ENCODE measurements at places on chromosomes 16 and 17.

DNA sequence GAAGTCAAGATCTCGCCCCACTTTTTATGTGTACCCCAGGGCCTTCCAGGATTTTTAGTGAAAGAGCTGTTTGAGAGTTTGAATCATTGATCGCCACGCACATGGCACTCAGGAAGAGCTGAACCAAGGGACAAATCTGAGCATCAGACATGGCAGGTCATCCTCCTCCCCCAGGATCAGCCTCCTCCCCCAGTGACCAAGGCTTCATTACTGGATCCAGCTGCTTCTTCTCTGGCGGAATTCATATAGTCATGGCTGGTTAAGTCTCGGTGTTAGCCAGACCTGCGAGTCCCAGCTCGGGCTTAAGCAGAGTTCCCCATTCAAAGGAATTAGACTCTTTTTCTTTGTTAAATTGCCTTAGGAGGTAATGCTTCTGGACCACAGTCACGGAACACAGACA lies 32.5 kb downstream of the CDRT4 start:
- DNase-seq: no peak

- DNase-seq: no peak
These were observed 1507.4 kb downstream of the CDH11 start for GRCh38 chr16:63614429-63614828.

- no peak for DNase-seq
These were observed 108.4 kb downstream of the OR1D5 start for GRCh38 chr17:2954898-2955445.

GRCh38 chr16:22284637-22285036 lies 12.6 kb upstream of the POLR3E start:
- no peak for DNase-seq

- DNase-seq: peak; percentile 14
These were observed 26.2 kb upstream of the RFFL start for GRCh38 chr17:35089586-35090296.

- no peak for DNase-seq
These were observed 4.6 kb downstream of the HAGH start for GRCh38 chr16:1821861-1822611.

GRCh38 chr17:12896180-12896785 lies 107.0 kb downstream of the ARHGAP44 start:
- DNase-seq: no peak

GRCh38 chr17:80835816-80836657 lies 155.6 kb upstream of the CHMP6 start:
- DNase-seq: no peak

GRCh38 chr17:74859459-74860228 lies at the start of gene GRIN2C:
GRIN2C (minus strand) TSS chr17:74859885; CDS start chr17:74855092, 4,793 bp downstream.
- DNase-seq: no peak

DNA sequence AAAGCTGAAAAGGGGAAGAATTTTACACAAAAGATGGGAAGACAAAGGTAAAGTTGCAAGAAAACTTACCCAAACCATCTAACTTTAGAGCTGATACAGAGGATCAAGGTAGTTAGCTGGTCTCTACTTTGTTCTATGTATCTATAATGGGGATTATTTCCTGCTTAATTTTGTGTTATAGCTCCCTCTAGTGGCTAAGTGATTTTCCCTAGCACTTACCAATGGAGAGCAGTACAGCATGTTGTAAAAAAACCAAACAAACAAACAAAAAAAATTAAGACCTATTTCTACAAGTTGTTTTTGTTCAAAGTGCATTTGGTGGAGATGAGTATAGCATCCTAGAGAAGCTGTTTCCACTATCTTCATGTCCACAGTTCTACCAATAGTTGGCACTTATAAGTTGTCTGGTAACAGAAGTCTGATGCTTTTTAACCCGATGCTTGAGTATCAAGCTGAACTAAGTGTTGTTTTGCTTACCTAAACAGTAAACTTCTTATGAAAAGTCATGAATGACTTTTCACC lies 7.5 kb downstream of the SRSF1 start:
- DNase-seq: no peak

- no peak for DNase-seq
These were observed 7.4 kb downstream of the PNPO start for GRCh38 chr17:47948706-47949196.

DNA sequence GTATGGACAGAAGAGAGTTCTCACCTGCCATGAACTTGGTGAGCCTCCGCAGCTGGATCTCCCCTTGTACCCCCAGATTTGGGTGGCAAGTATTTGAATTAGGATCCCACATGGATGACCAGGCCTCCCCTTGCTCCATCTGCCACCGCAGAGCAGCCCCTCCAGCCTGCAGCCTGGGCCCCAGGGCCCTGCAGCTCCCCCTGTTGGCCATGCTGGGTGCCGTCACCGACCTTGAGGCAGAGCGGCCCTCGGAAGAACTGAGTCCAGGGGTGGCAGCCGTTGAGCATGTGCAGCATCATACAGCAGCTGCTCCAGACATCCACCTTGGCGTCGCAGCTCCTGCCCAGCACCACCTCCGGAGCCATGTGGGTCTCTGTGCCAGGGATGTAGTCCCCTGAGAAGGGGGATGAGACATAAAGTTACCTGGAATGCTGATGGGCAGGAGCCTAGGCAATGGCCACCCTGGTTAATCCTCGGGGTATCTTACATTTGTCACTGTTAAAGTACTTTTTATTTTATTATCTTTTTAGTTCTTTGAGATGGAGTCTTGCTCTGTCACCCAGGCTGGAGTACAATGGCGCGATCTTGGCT lies 9.0 kb upstream of the SPATA32 start:
- DNase-seq: peak; percentile 46

- DNase-seq: no peak
These were observed 5.1 kb downstream of the STH start for GRCh38 chr17:46003907-46004748.

GRCh38 chr17:7204828-7205461 lies 14.7 kb downstream of the DLG4 start:
- peak; percentile 91 for DNase-seq

GRCh38 chr16:89905511-89906139 lies 13.0 kb upstream of the MC1R start:
- DNase-seq: no peak

GRCh38 chr17:39826334-39826733 lies 37.8 kb downstream of the IKZF3 start:
- DNase-seq: no peak

GRCh38 chr16:81816793-81817210 lies 37.7 kb downstream of the PLCG2 start:
- no peak for DNase-seq

- DNase-seq: no peak
These were observed 4.4 kb downstream of the TBX6 start for GRCh38 chr16:30087181-30087898.

GRCh38 chr17:67546578-67547527 lies 169.8 kb downstream of the PITPNC1 start:
- DNase-seq: no peak

DNA sequence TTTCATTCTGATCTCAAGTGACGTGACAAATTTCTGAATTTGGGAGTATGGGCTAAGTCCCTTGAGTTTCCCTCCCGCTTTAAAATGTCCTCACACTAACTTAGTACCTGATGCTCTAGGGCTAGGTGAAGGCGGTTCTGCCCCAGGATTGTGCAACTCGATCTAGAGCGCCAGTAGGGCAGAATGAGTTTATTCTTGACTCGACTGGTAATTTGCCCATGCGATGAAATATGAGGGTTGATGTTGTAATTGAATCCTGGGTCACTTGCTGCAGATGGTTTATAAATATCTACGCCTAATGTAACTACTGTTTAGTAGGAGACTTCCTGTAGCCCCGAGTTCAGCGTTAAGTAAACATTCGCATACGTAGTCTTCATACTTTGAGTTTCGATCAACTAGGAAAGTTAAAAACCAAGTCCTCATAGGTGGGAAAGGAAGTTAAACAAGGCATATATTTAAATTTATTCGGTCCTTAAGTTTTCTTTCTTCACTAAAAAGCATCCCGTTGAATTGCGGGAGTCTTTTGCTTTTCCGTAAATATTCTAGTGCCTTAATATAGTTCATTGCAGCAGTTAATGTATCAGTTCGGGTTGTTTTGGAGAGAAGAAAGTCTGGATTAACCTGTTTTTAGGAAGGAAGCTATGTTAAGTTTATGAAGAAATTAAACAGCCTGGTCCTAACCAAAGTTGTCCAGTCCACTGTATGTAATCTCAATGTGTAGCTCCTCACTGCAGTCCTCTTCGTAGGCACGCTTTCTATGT lies 1.6 kb downstream of the CTCF start:
- no peak for DNase-seq

DNA sequence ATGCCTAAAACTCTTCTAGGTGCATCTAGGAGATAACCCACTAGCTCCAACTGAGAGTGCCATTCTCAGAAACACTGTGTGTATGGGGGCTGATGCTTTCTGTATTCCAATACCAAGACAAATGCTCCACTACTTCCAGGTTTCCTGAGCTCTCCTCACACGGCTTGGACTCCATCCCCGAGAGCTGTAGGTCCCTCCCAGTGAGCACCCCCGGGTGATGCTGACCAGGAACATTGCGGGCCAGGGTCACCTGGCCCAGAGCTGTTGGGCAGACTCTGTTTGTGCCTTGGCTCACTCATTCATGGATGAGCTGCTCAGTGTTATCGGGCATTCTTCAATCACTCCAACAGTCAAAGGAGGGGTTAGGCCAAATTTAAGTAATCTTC lies 7.0 kb downstream of the CUEDC1 start:
- DNase-seq: no peak

GRCh38 chr17:71667661-71668060 lies 453.2 kb upstream of the SOX9 start:
- DNase-seq: no peak

GRCh38 chr17:50884439-50885311 lies 18.5 kb upstream of the TOB1 start:
- no peak for DNase-seq
